ENCODE measurements at places on chromosomes 11 and 22.

DNA sequence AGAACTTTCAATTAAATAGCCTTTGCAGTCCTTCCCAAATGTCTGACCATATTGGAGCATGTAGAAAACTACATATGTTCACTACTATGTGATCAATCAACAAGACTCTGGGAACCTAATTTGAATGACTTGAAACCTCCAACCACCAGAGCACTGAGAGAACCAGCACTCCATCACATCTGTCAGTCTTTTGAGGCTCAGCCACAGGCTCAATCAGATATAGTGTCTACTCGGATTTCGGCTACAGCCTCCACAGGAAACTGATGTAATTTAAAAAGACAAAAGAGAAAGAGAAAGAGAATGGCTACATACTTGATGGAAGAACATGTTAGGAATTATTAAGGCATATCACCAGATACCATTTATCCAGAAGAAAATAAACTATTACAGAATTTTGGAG, 859.0 kb downstream of the FAM181B start:
- peak; percentile 61 for DNase-seq

DNA sequence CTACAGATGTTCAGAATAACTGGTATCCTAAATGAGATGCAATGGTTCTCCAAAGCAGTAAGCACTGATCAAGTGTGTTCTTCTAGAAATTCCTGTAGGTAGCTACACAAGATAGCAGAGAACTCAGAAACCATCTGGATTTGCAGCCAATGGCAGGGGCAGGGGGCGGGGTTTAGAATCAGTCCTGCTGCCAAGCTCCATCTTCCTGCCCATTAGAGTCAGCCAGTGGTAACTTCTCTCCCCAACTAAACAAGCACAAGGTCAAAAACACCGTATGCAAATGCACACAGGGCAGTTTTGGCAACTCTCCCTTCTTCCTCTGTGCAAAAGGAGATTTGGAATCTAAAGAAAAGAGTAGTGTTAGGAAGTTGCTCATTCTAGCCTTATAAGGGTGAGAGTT, 237.5 kb upstream of the CCDC90B start:
- DNase-seq = no peak

- DNase-seq = no peak
These were observed 52.8 kb downstream of the LRRC32 start for GRCh38 chr11:76617553-76618265.

DNA sequence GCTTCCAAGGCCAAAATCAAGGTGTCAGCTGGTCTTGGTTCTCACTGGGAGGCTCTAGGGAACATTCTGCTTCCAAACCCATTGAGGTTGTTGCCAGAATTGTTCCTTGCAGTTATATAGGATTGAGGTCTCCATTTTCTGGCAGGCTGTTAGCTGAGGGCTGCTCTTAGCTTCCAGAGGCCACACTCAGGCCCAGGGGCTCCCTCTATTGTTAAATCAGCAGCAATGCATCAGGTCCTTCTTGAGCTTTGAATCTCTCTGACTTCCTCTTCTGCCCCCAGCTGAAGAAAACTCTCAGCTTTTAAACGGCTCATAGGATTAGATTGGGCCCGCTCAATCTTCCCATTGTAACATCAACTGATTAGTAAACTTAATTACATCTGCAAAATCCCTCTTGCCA, 39.3 kb upstream of the BSX start:
- peak; percentile 25 for DNase-seq

- no peak for DNase-seq
These were observed 11.5 kb upstream of the ZC3H12C start for GRCh38 chr11:110081462-110082376.

DNA sequence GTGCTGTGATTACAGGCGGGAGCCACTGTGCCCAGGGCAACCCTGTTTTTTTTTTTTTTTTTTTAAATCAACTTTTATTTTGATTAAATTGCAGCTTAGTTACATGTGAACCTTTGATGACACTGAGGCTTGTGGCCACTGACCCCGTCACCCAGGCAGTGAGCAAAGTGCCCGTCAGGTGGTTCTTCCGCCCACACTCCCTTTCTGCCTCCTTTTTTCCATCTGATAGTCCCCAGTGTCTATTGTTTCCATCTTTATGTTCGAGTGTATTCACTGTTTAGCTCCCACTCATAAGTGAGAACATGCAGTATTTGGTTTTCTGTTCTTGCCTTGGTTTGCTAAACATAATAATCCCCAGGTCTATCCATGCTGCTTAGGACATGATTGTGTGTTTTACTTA, 110.9 kb upstream of the GRK3 start:
- no peak for DNase-seq

DNA sequence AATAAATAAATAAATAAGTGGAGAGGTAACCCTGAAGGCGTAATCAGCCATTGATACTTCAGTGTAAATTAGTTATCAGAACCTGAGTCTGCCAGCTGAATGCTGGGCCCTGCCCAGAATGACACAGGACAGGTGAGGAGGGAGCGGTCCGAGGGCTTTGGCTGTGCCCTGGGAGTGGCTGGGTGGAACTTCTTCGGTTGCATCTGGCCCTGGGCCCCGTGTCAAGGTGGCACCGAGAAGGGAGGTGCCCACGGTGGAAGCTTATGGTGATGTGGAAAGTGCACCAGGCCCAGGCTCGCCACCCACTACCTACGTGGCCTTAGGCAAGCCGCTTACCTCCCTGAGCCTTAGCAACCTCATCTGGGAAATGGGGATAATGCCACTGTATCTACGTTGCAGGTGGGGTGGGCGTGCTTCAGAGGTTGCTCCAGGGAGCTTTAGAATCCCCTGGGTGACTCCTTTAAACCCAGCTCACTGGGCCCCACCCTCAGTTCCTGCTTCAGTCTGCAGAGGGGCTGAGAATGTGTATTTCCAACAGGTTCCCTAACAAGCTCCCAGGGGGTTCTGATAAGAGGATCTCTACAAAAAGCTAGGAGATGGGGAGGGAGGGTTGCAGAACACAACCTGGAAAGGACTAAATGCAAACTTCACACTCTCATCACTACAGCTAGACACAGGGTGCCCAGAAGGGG, 38.8 kb downstream of the TXN2 start:
- no peak for DNase-seq

DNA sequence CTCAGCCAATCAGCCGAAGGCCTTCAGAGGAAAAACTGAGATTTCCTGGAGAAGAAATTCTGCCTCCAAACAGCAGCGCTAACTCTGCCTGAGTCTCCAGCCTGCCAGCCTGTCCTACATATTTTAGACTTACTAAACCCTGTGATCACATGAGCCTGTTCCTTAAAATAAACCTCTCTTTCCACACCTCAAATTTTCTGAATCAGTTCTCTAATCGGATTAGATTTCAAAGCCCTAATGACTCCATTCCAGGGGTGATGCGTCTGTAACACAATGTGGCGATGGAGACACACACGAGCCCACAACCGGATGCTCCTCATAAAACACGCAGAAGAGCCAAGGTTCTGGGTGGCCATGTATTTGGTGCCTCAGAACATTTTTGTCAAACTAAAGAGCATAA, 1371.2 kb downstream of the BRD1 start:
- DNase-seq = no peak

GRCh38 chr11:69538854-69539253, 57.4 kb downstream of the LINC01488 start:
- no peak for DNase-seq

DNA sequence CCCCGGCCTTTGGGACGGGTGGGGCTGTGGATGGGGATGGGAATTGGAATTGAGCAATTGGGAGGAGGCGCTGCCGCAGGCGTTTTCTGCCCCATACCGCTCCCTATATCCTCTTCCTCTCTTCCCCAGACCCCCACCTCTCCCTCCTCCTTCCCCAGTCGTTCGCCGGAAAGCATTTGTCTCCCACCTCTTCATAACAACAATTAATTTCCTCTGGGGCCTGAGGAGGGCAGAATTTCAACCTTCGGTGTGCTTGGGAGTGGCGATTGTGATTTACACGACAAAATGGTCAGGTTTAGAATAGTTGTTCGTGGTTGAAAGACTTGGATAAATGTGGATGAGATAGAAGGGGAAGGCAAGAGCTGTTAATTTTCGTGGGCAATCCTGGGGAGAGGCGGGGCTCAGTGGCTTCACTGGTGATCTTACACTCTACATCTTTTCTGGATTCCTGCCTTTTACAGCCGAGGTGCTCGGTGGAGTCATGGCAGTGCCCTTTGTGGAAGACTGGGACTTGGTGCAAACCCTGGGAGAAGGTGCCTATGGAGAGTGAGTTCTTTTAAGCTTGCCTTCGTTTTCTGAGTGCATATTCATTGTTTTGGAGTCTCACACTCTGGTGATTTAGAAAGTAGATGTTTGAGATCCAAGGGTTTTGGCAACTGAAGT, 1.5 kb downstream of the CHEK1 start:
- no peak for DNase-seq

DNA sequence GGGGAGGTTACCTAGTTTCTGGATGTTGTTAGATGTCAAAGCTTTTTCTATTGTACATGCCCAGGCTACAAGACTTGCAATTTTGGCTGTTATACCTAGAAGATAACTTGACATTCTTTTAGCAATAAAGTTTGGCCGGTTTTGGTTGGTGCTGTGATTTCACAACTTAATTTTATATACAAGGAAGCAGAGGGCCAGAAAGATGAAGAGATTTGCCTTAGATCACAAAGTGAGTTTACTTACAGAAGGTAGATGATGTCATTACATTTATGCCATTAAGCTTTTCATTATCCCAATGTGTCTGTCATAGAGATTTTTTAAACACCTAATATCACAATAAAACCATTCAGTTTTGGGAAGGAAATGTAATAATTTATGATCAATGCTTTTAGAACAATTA, 698.7 kb upstream of the ANO3 start:
- DNase-seq = no peak

GRCh38 chr22:19658967-19659804, 55.1 kb upstream of the SEPTIN5 start:
- DNase-seq = no peak

- no peak for DNase-seq
These were observed 17.0 kb upstream of the PANX1 start for GRCh38 chr11:94111660-94112059.

DNA sequence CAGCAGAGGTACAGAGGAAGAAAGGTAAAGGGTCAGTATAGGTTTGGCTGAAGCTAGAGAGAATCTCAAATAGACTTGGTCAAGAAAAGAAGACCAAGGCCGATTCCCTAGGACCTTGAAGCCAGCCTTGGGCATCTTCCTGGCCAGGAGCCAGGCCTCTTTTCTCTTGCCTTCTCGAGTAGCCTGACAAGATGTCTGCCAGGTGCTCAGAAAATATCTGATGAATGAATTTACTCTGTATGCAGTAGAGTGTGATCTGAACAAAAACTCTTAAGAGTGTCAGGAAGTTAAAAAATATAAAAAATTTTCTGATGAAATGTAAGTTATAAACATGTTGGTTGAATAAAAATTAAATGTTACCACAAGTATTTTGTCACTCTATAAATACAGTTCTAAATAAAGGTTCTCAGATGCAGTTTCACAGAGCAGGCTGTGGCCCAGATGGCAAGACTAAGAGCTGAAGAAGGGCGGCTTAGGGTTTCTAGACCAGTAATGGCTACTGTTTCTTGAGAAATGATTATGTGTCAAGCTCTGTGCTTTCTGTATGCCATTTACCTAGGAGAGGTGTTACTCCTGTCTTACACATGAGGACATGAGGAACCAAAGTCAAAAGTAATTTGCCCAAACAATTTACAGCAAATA, 98.1 kb downstream of the ATXN10 start:
- DNase-seq = no peak

DNA sequence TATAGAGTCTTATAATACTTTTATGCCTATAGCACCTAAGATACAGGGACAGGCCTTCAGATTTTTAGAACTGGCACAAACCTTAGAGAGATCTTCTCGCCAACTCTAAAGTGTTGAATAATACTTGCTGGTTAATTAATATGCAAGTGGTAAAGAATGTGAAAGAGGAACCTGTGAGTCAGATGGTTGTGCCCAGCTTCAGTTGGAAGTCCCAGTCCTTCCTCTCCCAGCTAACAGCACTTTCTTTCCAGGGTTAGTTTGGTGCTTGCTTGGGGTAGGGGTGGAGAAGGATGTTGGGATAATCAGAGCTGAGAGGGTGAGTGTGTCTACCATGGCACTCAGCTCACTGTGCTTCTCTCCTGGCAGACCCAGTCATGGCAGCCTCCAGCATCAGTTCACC, 4.9 kb upstream of the TMEM132A start:
- DNase-seq = no peak

DNA sequence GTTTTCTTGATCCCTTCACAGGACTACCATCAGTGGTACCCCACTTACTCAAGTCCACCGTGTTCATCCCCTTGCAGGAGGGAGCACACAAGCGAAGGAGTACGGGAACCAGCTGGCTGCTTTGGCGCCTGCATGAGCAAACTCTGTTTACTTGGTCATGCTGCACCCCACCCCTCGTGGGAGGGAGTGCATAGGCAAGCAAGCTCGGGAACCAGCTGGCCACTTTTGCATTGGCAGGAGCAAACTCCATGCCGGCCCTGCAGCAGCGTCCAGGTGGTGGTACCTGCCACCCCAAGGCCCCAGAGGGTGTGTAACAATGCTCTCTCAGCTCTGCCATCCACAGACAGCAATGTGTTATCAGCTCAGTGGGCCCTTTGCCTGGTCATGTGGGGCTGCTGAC, 737.8 kb downstream of the FAM181B start:
- no peak for DNase-seq

DNA sequence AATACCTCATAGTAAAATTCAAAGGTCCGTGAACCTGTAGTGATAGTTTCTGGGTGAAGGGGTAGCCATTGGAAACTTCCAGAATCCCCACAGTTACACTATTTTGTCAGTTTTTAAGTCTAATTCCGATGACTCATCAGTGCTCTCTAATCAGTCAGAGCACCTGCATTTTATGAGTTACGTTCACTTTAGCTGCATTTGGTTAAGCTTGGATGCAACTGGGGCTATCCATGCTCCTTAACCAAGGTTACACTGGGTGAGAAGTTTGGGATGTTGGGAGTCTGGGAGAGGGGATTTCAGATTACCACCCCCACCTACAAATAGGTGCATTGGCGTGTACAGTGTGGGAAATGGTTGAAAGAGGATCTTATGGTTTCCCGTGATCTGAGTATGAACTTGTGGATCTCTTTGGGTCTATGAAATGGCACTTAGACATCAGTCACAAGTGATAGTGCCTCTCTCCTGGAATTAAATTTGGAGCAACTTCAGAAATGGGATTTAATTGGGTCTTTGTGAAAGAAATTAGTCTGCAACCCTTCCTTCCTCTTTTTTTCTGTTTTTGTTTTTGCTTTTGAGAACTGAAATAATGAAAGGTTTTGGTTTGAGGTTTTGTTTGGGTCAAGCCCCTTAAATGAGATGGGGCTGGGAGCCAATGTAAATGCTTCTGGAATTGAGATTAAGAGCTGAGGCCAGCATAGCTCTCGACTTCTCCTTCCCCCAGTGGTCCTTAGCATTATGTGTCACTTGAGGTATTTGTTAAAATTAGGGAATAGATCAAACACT, 31.5 kb downstream of the EHF start:
- DNase-seq = no peak

GRCh38 chr11:66842501-66842895, 743 bp upstream of the RCE1 start:
- DNase-seq = no peak
